ENCODE measurements at places on chromosomes 2 and 18.

- DNase-seq: no peak
These were observed 149.8 kb downstream of the MYO5B start for GRCh38 chr18:50045126-50045525.

- no peak for DNase-seq
These were observed 54.0 kb upstream of the GPR45 start for GRCh38 chr2:105187531-105187930.

DNA sequence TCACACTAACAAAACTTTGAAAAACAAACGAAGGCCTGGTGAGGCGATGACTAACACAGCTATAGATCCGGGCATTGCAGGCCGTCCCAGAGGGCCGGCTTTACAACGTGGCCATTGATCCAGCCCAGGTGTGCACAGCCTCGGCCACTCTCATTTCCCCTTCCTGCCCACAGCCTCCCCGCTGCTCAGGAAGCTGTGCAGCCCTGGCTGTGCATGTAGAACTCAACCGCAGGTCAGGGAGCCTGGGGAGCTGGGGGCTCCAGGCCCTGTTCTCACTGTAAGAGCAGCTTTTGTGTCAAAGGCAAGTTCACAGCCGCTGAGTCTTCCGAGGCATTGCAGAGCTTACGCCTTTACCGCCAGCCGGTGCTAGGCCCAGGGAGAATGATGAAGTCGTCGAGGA lies 87.2 kb downstream of the LONRF2 start:
- no peak for DNase-seq

DNA sequence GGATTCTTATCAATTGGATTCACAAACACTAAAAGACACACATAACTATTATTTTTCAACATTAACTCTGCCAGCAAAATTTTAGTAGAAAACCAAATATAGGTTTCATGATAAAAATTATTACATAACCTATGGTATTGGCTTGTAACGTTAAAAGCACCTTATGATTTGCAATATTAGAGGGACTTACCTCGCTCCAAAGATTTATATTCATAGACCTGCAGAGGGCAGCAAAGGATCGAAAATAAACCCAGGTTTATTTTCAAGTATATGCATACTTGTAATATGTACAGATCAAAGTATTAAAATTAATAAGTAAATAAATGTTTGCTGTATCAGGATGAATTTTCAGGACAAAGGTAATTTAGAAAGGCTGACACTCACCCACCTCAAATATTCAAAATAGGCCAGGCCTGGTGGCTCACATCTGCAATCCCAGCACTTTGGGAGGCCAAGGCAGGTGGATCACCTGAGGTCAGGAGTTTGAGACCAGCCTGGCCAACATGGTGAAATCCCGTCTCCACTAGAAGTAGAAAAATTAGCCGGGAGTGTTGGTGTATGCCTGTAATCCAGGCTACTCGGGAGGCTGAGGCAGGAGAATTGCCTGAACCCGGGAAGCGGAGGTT lies 45.3 kb downstream of the LRPPRC start:
- no peak for DNase-seq

- no peak for DNase-seq
These were observed 183.8 kb downstream of the LRATD1 start for GRCh38 chr2:14816069-14817060.

Measured in NCI-H187 treated with DMSO at 0.1 percent for 48 hours (cell line).